ENCODE measurements at places on chromosomes 6 and 20.

DNA sequence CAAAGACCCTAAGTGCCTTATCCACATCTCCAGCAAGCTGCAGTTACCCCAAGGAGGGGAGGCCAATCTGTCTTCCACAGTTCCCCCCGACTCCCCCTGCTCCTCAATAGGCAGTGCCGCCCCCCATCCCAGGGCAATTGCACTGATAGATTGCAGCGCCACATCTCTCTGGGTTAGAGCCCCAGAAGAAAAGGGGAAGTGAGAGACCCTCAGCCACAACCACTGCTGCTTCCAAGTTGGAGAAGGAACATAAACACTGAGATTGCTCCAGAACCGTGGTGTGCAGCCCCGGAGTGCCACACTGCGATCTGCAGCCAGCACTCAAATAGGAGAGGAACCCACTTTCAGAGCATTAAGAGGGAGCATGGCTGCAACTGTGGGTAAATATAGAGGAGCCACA is 101.5 kb downstream of the RWDD2A start:
- DNase-seq, result no peak

DNA sequence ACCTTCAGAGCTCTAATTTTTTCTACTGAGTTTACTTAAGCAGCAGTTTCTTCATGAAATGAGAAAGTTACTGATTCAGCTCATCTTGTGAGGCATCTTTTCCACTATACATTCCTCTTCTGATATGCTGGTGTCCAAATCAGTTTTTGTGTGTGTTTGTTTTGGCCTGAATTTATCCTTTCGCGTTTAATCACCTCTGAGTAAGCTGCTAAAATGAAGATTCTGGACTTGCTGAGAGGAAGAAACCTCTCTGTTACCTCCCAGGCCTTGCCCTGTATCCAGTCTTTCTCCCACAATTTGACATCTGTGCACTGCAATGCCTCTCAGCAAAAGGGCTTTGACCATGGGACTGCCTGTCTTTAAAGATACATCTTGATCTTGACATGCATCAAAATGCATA is 536.2 kb upstream of the NRSN1 start:
- DNase-seq, result no peak

- no peak for DNase-seq
Observed at GRCh38 chr20:52497731-52498130, 306.2 kb upstream of the ZFP64 start.

- DNase-seq, result no peak
Observed at GRCh38 chr6:170229851-170230519, 60.9 kb downstream of the DLL1 start.
